ENCODE measurements at places on chromosomes 1 and 21. TPM values are rescaled to one million over a fixed set of nuclear protein-coding genes. Genes with fewer than 3 reads are reported as not detected.

Gene GDAP2
- total RNA-seq: 20.4 TPM

Gene HMGCS2
- total RNA-seq: not detected

Gene MPL
- not detected for total RNA-seq

Gene SORT1
- 6.2 TPM for total RNA-seq

Gene SIK1
- total RNA-seq: 3.4 TPM

Measured in T-helper 2 cell treated with Interferon-gamma antibody and Interleukin-4, amounts not matched to agents 100 ng/mL and 5 ng/mL, for 36 hours (primary cell).